ENCODE measurements at places on chromosomes 16 and 17.

GRCh38 chr16:11384184-11384955 lies 39.1 kb downstream of the RMI2 start:
- no peak for DNase-seq

DNA sequence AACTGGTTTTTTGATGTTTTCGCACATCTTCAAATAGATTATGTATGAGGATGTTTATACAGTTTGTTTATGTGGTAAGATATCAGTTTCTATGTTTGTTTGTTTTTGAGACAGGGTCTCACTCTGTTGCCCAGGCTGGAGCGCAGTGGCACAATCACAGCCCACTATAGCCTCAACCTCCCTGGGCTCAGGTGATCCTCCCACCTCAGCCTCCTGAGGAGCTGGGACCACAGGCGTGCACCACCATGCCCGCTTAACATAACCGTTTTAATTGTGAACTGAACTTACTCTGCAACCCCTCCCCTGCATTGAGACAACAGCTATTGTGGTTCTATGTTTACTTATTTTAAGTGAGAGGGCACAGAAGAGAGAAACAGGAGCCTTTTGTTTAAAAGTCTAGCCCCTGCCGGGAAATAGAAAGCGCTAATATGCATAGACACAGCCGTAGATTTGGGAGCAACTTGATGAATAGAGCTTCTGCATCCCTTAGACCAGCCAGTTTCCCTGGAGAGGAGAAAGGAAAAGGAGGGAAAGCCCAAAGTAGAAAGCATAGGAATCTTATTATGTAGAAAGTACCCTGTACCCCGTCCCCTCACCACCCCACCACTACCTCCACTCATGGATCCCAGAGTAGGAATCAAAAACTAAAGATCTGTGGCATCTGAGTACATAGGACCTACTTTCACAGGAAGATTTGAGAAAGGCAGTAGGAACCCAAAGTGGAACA lies 19.6 kb upstream of the APPBP2 start:
- no peak for DNase-seq

DNA sequence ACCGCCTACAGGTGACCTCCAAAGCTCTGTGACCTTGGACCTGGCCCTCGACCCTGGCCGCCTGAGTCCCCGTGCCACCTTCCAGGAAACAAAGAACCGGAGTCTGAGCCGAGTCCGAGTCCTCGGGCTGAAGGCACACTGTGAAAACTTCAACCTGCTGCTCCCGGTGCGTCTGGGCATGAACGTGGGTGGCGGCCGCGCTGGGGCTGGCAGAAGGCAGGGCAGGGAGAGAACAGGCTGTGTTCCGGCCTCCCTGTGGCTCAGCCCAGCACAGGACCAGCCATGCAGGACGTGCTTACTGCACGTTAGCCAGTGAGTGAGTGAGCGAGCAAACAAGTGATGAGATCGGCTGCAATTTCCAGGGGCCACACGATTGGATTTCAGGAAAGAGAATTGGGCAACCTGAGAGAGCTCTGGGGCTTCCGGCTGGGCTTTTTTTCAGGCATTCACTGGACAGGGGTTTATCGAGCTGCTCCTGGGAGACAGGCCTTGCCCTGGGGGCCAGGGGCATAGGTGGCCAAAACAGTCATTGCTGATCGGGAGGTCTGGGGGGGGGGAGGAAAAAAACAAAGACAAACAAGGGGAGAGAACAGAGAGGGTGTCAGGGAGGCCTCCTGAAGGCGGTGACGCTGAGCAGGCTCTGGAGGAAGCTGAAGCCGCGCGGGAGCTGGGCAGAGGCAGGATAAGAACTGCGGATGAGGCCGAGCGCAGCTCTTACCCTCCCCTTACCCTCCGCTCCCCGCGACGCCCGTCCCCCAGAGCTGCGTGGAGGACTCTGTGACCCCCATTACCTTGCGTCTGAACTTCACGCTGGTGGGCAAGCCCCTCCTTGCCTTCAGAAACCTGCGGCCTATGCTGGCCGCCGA lies 16.9 kb downstream of the ITGAX start:
- DNase-seq: no peak

GRCh38 chr17:79039886-79040285 lies 15.9 kb downstream of the C1QTNF1 start:
- DNase-seq: no peak

DNA sequence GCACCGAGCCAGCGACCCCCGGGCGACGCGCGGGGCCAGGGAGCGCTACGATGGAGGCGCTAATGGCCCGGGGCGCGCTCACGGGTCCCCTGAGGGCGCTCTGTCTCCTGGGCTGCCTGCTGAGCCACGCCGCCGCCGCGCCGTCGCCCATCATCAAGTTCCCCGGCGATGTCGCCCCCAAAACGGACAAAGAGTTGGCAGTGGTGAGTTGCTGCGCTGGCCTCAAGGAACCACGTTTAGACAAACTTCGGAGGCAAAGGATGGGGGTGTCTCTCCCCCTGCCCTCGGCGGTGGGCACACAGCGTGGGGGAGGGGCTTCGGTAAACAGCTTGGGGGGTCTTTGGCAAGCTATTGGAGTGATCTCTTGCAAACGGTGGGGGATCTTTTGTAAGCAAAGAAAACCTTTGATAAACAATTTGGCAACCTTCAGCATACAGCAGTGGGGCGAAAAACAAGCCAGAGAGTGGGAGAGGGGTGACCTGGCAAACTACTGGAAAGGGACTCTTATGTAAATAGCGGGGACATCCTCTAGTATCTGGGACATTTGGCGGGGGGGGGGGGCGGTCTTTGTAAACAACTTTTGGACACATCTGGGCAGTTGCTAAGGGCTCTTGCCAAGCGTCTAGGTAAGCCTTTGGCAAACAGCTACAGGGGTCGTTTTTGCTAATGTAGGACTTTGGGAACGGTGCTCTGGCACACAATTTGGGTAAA lies 587 bp downstream of the MMP2 start:
- DNase-seq: no peak

DNA sequence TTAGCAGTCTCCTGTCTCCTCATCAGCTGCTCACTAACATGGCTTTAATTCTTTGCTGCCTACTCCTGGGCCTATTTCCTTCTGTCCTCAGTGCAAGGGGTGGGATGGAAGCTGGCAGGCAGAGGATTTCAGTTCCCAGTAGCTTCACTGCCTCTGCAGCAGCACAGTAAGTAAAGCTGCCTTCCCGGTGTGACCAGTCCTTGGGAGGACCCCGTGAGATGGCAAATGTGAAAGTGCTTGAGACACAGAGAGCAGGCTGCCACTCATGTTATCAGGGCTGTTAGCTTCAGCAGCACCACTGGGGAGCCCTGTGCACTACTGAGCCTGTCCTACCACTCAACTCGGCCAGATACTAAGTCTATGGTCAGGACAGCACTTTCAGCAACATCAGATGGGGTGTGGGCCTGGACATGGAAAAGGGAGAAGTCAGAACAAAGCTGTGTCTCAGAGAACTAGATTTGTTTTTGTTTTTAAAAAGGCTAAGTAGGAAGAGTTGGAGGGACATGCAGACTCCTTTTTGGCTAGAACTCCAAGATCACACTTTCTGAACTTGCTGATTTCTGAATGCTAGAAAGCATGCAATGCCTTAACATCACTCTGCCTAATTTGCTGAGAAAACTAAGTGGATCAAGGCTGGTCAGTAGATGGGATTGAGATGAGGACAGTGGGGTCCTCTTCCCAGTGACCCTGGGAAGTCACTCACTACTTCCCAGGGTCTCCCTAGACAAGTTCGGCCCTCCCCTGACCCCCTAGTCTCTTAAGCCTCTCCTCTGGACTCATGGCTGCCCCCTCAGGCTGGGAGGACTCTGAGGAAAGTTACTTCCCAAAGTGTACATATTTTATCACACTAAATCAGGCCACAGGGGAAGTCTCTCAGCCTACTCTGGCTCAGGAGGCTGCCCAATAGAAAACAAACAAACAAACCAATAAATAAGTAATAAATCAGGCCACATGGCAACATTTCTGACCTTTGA lies 1.1 kb downstream of the ACSF2 start:
- DNase-seq: peak; percentile 19

DNA sequence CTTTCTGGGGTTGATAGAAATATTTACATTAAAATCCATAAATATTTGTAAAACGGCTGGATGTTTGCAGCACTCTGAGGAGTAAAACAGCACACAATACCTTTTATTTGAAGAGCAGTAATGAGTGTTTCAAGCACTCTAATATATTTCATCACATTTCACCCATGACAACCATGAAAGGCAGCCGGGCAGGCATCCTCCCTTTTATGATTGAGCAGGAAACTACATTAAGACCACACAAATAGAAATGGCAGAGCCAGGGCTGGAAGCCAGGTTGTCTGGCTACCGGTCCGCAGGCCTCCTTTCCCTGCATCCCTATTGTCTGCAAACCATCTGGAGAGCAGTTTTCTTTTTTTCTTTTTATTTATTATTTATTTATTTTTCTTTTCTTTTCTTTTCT lies 23.1 kb upstream of the GPRC5C start:
- DNase-seq: no peak

DNA sequence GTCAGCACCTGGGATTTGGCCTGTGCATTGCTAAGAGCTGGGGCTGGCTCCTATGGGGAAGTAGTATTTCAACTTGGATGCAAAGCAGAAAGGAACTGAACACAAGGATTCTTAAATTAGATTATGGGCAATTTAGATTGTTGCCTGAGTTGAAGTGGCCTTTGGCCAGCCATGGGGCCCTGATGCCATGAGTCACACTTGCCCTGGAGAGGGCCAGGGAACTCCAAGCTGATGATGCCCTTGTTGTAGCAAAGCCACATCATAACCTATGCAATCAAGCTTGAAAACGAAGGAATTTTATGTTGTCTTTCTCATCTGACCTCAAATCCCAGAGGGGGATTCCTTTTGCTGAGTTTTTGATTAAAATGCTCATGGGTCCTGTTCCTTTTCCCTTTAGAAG lies 3.9 kb upstream of the SPATA32 start:
- DNase-seq: no peak

DNA sequence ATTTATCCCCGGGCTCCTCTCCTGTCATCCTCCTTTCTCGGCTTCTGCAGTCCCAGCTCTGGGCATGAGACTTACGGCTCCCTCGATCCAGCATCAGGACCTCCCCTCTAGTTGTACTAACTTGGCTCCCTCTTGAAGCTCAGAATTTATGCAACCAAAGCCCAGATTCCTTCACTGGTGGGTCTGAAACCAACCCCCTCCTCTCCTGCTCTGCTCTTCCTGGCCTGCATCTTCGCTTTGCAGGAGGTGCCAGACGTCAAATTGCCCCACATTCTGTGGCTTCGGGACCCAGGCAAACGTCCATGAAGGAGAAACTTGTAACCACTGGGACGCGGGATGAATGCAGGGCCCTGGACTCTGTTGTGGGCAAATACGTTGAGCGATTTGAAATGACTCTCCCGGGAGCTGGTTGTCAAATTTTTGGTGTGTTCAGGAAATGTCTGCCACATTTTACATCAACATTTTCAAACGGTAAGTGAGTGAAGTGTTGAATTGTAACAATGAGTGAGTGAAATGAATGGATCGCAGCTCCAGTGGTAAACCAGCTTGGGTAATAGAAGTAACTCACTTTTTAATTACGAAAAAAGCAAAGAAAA lies 29.3 kb upstream of the ELAC2 start:
- DNase-seq: no peak

- peak; percentile 47 for DNase-seq
Measured at GRCh38 chr17:65559804-65560627, 1.4 kb downstream of the AXIN2 start.

DNA sequence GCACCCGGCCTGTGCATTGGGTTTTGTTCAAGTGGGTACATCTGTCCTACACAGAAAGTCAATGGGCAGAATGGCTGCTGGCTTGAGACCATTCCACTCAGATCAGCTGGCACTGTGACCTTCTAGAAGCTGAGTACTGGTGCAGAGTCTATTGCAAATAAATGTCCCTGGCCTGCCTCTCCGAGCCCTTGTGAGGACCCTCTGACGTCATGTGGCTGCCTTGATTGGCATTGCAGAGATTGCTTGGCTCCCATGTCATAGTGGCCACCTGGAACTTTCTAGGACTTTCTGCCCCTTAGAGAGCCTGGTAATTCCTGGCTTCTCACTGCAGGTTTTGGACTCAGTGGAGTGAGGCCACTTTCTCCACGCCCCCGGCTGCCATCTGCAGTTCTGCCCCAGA lies 211.3 kb downstream of the ENGASE start:
- no peak for DNase-seq

GRCh38 chr17:30831663-30832437 lies at the start of gene ATAD5:
ATAD5 (plus strand) TSS chr17:30831966; CDS start chr17:30832348, 382 bp downstream.
- DNase-seq: peak; percentile 90

GRCh38 chr17:41769346-41769862 lies 17.1 kb downstream of the JUP start:
- no peak for DNase-seq

DNA sequence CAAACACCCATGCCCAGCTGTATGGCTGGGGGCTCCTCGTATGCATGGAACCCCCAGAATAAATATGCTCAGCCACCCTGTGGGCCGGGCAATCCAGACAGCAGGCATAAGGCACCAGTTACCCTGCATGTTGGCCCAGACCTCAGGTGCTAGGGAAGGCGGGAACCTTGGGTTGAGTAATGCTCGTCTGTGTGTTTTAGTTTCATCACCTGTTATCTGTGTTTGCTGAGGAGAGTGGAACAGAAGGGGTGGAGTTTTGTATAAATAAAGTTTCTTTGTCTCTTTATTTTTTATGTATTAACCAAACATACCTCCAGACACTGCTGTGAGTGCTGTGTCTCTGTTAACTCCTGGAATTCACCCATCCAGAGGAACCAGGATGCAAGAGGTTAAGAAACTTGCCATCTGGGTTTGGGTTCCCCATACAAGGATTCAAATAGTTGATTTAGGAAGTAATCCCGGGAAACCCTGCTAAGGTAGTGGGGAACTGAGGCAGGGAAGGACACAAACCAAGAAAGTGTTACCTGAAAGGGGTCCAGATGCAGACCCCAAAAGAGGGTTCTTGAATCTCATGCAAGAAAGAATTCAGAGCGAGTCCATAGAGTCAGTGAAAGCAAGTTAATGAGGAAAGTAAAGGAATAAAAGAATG lies 37.4 kb upstream of the IL21R start:
- no peak for DNase-seq

DNA sequence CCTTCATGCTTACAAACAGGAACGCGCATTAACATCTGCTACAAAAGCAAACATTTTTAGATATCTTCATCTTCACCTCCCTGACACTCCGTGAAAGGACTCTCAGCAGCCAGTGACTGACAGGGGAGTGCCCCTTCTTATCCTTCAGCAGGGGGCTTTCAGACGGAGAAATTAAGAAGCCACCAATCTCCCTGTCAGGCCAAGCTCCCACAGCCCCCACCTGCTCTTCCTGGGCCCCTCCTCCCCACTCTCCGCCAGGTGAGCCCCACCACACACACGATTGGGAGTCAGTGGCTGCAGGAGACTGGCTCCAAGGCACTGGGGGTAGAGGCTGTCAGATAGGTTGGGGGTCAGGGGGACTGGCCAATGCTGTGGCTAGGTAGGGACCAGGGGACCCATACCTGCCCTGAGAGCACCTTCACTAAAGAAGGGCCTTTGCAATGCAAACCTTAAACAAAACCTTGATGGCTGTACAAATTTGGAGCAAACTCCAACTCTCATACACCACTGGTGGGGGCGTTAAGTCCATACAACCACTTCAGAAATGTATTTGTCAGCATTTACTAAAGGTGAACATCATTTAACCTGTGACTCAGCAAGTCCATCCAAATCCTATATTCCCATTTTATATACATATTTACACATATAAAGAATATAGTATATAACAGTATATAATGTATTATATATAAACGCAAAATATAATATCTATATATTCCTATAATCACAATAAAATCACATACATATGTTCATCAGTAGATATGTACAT lies 232.2 kb downstream of the ZNF423 start:
- no peak for DNase-seq
